ENCODE measurements at places on chromosomes 13 and 19.

DNA sequence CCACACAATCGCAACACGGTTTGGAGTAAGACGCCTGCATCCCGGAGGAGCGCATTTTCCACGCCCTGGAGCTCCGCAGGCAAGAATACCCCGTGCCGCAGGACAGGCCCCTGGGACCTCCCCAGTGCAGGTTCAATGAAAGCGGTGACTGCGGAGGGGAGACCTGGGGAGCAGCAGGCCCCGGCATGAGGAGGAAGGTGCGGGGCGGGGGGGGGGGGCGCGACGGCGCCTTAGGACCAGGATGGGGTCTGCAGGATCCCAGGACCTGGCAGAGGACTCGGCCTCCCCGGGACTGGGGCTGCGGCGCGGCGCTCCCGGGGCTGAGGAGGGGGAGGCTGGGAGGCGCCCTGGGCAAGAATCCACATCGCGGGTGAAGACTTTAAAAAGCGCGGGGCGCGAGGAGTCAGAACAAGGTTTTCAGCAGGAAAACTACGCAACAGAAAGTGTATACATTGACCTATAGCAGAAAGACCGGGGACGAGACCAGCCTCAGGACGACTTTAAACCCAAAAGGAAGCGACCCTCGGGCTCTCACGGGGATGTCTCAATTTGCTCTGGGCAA lies 432 bp downstream of the ZNF611 start:
- no peak for DNase-seq

DNA sequence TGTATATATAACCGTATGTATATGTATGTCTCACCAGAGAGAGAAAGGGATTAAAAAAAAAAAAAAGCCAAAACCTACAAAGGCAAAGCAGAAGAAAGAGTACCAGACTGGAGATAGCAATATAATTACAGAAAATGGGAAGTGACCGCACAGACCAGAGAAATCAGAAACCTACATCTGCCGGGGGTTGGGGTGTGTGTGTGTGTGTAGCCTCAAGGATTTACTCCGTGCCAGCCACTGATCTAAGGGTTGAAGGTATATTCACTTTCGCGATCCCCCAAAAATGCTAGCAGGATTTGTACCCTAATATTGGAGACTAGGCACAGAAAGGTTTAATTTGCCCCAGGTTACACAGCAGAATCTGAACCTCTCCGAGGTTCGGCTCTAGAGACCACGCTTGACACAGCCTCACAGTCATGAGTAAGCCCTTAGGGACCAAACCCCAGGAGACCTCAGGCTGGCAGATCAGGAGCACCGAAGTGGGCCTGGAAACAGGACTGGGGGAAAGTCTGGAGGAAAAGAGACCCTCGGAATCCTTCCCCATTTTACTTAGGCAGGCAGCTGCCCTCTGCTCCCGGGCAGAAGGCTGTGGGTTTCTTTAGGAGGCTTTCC lies 14.8 kb downstream of the ARL11 start:
- no peak for DNase-seq

- DNase-seq, result no peak
Measured at GRCh38 chr13:34189946-34190345, 372.0 kb downstream of the RFC3 start.

DNA sequence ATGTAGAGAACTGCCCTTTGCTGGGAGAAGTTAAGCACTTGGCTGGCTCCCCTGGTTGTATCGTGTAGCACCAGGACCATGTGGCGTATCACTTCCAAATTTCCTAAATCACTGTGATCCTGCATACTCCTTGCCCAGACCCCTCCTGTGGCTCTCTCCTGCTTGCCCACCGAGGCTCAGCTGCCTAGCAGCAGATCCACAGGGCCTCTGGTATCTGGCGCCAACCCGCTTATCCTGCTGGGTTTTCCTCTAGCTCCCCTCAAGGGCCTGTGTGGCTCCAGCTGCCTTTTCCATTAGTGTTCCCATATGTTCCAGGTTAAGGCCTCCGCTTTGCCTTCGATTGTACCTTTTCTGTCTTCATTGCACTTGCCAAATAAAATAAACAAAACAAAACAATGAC lies 16.5 kb downstream of the LRCH1 start:
- no peak for DNase-seq

GRCh38 chr13:29674532-29674931 lies 79.0 kb upstream of the SLC7A1 start:
- no peak for DNase-seq

GRCh38 chr19:30784850-30785457 lies 412.8 kb downstream of the ZNF536 start:
- no peak for DNase-seq

DNA sequence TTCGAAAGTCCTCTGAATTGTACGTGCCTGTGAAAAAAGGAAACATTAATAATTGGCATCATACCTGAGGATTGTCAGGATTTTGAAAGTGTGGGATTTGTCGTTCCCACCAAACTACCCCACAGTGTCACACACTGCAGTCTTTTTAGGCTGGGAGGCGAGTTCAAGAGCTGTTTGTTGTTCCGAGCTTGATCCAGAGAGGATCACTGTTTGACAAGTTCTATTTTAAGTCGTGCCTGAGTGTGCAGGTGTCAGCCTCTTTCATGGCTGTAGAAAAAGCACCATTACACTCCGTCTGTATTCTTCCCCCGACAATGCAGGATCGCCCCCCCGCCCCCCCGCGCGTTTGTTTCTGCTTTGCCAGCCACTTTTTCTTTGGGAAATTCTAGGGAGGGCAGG lies 635 bp upstream of the NBEA start:
- no peak for DNase-seq

DNA sequence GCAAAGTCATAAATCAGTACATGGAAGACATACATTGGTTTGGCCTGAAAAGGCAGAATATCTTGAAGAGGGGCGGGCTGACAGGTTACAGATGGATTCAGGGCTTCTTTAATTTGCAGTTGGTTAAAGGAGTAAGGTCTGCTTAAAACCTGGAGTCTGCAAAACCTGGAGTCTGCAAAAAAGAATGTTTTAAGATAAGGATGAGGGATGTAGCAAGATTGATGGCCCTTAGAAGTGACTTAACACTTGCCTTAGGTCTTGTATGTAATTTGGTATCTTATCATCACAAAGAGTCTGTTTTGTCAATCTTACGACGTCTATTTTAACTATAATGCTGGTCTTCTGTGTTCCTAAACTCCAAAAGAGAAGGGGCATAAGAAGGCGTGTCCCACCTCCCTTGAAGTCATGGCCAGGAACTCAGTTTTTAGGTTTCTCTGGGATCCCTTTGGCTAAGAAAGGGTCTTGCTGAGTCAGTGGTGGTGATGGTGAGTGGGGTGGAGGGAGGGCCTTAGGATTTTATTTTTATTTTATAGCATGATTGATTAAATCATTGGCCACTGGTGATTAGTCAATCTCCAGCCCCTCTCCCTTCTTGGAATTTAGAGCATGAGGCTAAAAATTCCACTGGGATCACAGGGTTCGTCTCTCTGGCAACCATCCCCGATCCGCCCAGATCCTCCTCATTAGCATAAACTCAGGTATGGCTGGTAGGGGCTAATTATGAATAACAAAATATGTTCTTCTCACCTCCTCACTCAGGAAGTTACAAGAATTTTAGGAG lies 10.1 kb upstream of the HAS1 start:
- no peak for DNase-seq

DNA sequence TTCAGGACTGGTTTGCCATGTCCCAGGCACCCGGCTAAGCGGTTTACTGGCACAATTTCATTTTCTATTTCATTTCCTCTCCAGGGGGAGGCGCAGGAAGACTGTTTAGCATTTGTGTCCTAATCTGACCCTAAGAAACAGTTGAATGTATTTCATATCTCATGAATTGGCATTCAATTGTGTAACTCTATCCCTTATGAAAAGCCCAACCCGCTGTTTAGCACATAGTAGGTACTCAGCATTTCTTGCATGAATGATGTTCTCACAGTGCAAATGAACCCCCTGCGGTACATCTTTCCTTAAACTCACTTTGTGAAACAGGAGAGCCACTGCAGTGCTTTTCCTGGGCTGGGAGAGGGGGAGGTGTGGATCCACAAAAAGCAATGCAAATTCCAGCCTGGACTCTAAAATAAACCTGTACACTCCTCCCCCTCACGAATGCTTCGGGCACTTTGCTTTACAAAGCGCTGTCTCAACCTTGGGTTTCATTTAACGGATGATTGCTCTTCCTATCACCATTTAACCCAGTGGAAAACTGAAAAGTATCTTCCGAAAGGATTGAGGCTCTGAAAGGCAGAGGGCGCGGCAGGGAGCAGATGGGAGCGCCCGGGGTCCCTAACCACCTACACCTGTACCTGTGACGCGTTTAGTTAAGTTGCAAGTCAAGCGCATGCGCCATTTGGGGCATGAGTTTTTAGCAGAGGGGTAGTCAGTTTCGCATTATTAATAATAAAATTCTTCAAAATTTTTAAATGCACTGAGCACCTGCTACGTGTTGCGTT lies 1.2 kb upstream of the EEF2 start:
- DNase-seq, result no peak

GRCh38 chr19:47352095-47352494 lies 3.0 kb downstream of the DHX34 start:
- no peak for DNase-seq

- DNase-seq, result no peak
Measured at GRCh38 chr13:42883771-42884467, 102.5 kb downstream of the FAM216B start.

- no peak for DNase-seq
Measured at GRCh38 chr13:86003029-86003428, 203.8 kb upstream of the SLITRK6 start.

- DNase-seq, result no peak
Measured at GRCh38 chr13:28471421-28471820, 23.5 kb downstream of the FLT1 start.

DNA sequence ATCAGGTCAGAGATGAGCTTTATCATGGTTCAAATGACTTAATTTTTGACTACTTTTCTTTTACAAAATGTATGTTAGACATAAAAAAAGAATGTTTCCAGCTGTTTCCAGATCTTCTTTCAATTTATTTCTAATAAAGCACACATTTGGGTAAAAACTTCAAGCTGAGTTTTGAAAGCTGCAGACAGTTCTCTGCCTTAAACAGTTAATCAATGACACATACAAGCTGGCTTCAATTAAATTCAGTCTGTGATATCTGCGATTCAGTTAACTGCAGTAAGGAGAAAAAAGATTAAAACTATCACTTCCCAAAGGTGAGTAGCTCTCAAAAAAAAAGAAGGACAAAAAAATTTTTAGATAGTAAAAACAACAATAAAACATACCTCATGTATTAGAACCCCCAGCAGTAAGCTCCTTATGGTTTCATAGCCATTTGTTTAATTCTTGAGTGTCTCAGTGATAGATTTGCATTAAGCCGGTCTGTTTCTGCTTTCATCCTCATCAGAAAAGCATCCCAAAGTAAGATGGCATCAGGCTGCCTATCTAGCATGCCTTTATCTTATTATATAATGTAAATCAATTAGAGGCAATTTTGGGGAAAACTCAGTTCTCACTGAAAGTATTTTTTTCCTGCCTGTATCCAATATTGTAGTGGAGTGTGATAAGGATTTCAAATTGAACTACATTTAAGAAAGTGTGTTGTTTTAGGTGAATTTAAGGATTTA lies 81.8 kb upstream of the STARD13 start:
- DNase-seq, result no peak

DNA sequence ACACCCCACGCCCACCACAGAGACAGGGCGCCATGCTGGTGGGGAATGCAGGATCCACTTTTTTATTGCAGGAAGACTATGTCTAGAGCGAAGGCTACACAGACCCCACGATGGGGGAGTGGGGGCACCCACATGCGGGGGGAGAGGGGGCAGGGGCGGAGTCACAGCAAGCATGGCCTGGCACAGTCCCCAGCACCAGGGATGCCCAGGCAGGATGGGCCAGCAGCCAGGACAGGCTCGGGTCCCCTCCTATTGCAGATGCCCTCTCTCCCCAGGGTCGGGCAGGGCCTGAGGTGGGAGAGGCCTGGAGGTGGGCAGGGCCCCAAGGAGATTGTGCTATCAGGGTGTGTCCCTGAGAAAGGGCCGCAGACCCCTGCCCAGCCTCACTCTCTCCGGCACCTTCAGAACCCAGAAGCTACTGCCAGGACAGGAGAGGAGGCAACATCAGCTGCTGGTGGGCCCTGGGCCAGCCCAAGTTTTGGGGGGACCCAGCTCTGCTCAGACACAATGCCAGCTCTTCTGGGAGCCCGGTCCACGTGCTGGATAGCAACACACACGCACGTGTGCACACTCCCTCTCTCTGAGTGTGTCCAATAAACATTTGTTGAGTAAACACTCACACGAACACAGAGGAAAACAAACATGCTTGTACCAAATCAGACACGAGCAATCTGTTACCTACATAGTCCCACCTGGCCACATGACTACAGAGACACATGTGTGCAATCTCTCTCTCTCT lies 6.5 kb downstream of the DIRAS1 start:
- no peak for DNase-seq

GRCh38 chr19:4715529-4716221 lies 8.0 kb downstream of the DPP9 start:
- no peak for DNase-seq

- no peak for DNase-seq
Measured at GRCh38 chr19:55269299-55269698, 10.5 kb upstream of the PPP6R1 start.

DNA sequence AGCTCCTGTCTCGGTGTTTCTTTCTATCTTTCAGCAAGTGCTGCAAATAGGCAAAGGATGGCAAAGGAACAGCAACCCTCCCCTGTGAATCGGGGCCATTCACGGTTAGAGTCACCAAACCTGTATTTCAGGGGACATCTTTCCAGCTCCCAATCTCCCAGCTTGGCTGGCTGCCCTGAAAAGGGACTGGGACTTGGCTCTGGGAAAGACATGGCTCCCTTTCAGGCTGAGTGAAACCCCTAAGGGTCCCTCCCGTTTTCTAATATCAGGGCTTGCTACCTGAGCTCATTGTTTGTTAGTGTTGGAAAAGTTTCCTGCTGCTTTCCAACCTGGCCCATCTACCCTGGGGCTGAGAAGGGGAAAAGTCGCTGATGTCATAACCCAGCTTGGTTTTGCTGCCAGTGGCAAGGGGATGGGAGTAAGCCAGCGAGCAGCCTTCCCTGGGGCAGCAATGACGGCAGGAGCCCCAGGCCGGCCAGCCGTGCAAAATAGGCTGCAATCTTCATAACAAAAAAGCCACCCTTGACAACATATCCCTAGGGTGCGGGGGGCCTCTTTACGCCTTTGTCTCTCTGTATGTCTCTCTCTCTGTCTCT lies 29.9 kb downstream of the SERP2 start:
- no peak for DNase-seq

DNA sequence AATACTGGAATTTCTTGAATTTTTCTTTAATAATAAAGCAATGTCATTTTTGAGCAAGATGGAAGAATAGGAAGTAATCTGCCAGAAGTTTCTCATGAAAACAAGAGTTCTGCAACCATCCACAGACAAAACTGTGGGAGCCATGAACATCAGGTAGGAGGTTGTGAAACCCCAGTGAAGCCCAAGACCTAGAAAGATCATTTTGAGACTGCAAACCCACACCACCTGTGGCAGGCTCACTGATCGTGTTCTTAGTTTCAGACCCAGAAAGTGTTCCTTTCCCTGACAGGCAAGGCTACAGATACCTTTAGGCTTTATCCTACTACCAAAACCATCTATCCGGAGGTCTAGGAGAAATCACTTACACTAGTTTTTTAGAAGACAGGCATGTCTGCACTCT lies 2189.8 kb upstream of the PCDH20 start:
- DNase-seq, result no peak
